ENCODE measurements at places on chromosomes 4 and X.
A peak's percentile ranks its signal among the peaks of the same experiment; 100 is the strongest.

- DNase-seq, result no peak
Measured at GRCh38 chr4:116059361-116059760, 945.9 kb upstream of the NDST4 start.

GRCh38 chr4:40808926-40809457 is 59.2 kb downstream of the NSUN7 start:
- no peak for DNase-seq

DNA sequence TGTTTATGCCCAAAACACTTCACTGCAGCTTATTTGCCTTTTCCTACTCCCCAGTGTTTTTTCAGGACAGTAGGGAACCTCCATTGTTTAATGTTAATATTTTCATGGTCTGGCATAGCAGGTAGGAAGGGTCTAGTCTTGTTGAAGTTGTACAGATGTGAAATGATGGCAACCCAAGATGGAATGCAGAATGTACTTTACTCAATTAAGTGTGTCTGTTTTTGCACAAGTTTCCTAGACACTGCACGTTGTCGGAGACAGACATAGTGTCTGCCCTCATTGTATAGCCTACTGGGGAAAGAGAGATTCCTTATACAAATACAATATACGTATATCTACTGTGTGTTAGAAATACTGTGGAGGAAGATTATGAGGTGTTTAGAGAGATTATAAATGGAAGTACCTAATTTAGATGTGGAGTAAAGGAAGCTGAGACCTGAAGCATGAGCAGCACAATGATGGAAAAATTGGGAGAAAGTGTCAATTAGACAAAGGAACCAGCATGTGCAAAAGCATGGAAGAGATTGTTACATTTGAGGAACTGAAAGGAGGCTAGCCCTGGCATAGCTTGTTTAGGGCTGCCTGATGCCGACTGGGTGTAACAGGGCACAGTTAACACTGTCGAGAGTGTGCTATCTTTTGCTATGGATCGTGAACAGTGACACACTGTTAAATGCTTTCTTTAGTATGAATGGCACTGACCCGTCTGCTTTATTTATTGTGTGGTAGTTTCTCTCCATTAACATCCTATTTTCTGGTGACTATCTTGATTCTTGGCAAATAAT is 18.4 kb downstream of the CPEB2 start:
- no peak for DNase-seq

GRCh38 chrX:154457491-154458115 is 478 bp upstream of the PLXNA3 start:
- peak; percentile 43 for DNase-seq

GRCh38 chr4:76752861-76753501 is 145.0 kb downstream of the SOWAHB start:
- peak; percentile 4 for DNase-seq

- DNase-seq, result no peak
Measured at GRCh38 chrX:141701072-141701471, 2.5 kb upstream of the SPANXD start.

- DNase-seq, result no peak
Measured at GRCh38 chrX:138691186-138691585, 20.3 kb downstream of the FGF13 start.

DNA sequence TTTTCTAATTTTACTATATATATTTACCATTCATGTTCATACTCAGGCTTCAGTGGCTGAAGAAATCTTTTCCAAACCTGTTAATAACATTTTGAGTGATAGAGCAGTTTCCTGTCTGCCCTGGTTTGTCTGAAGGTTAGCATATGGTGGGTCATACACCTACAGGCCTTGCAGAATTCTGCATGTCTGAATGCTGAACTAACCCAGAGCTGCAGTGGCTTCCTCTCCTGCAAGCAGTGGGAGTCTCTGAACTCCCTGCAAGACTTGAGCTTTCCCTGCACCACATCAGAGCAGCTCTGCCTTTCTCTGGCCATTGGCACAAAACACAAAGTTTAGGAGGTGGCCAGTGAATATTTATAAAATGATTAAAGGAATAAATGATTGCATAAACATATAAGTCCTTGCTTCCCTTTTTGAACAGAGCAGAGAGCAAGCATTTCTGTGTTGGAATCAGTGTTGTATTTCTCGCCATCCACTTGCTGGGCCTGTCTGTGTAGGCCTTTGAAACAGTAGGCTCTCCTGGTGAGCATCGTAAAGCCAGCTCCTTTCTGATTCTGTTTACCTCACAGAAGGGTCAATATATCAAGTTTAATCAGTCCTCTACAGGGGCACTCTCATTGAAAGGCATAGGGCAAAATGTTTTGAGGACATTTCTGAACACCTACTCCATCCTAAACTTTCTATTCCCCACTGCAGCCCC is 15.0 kb upstream of the UNC5C start:
- no peak for DNase-seq

GRCh38 chr4:93645120-93645519 is 183.4 kb upstream of the ATOH1 start:
- DNase-seq, result no peak

DNA sequence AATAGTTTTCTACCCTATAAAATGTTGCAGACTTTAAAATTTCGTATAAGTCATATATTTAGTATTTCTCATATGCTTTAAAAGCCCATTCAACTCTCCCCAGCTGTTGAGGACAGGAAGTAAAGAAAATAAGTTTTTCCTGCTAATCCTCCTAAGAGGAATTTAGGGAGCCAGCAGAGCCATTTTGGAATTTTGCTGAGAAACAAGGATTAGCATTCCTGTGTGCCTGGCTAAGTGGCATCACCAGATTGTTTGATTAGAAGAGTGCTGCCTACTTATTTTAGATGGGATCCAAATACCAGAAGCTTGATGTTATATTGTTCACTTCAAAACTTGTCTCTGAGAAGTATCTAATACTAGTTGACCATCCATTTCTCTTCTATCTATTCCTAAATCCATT is 131.2 kb upstream of the HHIP start:
- no peak for DNase-seq

DNA sequence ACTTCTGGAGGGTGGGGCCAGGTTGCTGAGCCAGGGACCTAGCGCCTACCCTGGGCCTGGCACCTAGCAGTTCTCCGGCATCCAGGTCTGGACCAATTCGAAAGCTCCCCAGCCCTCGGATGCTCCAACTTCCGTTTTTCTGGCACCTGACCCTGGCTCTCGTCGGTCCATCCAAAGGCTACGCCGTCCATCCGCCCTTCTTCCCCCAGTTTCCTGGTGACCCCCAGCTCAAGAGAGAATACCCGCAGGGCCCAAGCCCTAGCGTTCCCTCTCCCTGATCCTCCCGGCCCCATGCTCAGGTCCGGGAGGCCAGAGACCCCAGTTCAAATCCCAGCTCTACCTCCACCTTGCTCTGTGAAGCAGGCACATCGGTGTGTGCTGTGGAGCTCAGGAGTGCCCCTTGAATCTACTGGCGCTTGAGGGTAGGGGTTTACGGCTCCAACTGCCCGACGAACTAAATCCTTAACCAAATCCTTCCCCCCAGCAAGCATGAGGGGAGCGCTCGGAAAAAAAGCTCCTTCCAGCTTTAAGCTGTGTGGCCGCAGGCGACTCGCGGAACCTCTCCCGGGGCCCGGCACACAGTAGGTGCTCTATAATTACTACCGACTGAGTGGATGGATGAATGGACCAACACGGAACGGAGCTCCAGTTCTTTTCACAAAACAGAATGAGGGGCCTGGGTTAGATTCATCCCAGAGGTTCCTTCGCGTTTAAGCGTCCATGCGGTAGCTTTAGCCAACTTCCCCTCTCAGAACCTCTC is 1.1 kb downstream of the CRMP1 start:
- DNase-seq, result no peak

DNA sequence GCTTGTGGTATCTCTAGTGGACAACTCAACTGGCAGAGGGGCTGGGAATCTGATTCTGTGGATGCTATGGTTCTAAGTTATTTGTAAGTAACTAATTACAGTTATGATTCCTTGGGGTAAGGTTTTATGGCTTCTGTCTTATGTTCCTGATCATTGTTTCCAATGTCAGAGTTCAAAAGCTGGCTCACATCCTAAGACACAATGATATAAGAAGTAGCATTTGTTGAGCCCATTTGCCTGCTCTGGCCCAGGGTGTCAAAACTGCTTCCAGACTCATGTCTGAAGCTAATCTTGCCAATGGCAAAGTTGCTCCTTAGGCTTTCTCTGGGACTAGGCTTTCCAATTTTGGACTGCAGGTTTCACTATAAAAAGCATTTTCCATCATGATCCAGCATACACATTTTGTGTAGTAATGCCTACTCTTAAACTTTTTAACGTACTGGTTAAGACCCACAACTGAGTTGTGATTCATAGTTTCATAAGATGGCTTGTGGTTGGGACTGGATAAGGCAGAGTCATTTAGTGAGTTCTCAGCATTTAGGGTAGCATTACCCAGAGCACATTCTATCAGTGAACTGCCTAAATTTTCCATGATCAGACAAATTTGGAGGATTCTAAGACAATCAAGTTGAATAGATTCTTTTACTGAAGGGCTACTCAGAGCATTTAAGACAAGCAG is 50.0 kb downstream of the CCNI start:
- DNase-seq, result no peak

DNA sequence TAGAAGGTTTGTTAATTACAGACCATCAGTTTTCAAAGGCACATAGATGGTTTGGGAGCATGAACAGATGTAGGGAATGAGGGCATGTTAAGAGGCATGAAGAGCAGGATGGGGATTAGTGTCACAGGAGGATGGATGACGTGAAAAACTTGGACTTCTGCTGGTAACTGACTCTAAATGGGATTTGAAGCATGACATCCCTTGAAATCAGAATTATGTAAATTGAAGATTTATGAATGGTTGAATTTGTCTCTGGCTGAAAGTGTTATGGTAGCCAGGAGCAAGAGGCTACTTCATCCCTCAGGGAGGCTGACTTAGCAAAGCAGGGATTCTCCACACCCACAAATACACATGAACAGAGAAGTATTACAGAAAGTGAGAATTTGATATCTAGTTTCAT is 454.6 kb downstream of the MAGEB5 start:
- no peak for DNase-seq

DNA sequence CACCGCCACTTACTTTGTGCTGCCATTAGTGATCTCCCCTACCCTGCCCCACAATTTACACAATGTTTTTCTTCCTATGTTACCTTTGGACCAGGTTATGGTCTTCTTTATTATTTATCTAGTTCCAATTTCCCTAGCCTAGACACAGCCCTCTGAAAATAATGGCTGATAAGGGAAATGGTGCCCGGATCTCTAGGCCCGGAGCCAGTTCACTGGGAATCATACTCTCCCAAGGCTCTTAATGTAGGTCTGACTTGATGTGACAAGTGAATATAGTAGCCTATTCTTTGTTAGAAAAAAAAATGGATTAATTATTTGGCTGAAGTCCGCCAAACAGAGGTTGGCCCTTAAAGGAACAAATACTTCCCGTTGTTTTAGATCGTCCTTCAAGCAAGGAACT is 208.0 kb downstream of the RELL1 start:
- no peak for DNase-seq

- no peak for DNase-seq
Measured at GRCh38 chrX:100868273-100868672, 5.9 kb downstream of the NOX1 start.

GRCh38 chr4:155578726-155579370 is 87.8 kb upstream of the GUCY1A1 start:
- no peak for DNase-seq

GRCh38 chrX:13763489-13763888 is 28.9 kb downstream of the OFD1 start:
- no peak for DNase-seq

DNA sequence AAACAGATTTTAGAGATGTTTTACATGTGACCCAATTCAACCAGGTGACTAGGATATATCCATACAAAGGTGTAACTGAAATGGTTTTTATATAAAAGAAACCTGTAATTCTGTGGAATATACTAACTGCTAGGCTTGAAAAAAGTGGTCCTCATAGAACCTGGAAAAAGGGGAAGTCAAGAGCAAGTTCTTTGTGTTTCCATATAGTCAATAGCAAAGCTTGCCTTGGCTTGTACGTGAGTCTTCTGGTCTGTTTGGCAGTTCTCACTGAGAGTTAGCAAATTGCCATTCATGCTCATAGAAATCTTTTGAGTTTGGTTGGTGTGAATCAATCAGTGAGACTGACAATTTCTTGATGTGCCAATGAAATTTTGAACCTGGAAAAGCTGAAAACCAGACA is 79.4 kb upstream of the SMIM10 start:
- no peak for DNase-seq

- no peak for DNase-seq
Measured at GRCh38 chr4:40323866-40324265, 11.3 kb upstream of the CHRNA9 start.

GRCh38 chr4:152676052-152676854 is 3.5 kb downstream of the TMEM154 start:
- DNase-seq, result no peak

DNA sequence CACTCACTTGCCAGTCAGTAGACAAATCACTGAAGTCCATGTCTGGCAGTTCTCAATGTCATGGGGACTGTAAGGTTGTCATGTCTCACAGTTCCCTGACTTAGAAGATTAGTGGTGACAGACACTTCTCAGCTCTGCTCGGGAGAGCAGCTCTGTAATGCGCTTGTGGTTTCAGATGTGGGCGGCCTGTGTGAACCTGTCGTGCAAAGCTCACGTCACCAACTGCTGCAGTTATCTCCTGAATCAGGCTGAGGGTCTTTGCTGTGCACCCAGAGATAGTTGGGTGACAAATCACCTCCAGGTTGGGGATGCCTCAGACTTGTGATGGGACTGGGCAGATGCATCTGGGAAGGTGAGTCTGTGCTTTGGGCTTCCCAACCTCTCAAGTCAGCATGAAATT is at the start of gene IL9R:
Gene IL9R (plus strand): TSS at position 261 of the 400 bp plus-strand sequence. CDS start 64 bp downstream, at position 325.
- DNase-seq, result no peak

- DNase-seq, result no peak
Measured at GRCh38 chrX:34288782-34289181, 156.7 kb upstream of the FAM47A start.

- no peak for DNase-seq
Measured at GRCh38 chr4:36651253-36651652, 369.8 kb downstream of the DTHD1 start.

GRCh38 chr4:87853891-87854290 is 21.1 kb downstream of the MEPE start:
- no peak for DNase-seq

DNA sequence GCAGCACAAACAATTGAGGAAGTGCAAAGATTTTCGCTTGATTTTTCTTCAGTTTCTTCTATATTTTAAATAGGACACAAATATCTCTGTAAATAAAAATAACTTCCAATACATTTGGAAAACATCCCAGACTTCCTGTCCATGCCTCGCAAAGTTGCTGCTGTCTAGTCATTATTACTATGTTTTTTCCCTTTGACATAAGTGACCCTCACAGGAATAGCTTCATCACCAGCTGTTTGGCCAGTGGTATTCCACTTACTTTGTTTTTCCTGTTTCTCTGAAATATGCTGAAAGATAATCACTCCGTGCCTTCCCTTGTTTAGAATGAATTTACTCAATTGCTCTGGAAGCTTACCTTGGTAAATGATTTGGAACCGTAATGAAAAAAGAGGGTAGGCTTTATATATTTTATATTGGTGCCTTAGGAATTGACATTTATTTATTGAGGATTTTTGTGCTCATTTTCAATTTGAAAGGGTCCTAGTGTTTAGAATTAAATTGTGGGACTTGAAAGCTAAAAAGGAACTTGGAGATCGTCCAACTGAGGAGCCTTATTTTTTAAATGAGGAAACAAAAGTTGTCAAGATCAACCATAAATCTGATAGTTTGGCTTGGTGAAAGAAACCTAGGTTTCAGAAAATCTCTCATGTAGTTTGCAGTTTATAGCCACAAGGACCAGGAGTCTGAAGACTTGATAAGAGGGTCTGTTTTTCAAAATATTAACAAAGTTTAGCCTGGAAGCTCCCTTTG is 65.6 kb downstream of the CDKL5 start:
- DNase-seq, result no peak
